LHCN-M2 (cell line): ENCODE measurements at places on chromosomes 12 and 14. TPM values are rescaled to one million over a fixed set of nuclear protein-coding genes. Genes with fewer than 3 reads are reported as not detected.

Gene GLIPR1L2
- total RNA-seq = 0.32 and 0.92 TPM in 2 replicates

Gene LRRIQ1
- total RNA-seq = 0.19 and 0.34 TPM in 2 replicates

DNA sequence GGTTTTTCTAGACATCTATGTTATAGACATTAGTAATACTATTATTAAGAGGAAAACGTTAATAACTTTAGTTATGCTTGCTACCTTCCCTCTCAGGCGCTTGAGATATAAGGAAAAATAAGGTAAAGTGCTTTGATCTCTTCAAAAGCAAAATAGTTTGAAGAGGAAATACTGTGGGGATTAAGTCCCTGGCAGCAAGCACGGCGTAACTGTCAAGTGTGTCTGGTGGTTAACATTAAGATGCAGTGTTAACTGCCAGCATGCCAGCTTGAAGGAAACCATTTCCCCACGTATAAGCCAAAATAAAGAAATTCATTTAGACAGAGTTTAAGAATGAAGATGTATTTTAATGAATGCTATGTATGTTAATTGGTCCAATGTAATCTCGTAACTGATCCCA, 31.8 kb downstream of the PELI2 start:
- no peak for DNase-seq

DNA sequence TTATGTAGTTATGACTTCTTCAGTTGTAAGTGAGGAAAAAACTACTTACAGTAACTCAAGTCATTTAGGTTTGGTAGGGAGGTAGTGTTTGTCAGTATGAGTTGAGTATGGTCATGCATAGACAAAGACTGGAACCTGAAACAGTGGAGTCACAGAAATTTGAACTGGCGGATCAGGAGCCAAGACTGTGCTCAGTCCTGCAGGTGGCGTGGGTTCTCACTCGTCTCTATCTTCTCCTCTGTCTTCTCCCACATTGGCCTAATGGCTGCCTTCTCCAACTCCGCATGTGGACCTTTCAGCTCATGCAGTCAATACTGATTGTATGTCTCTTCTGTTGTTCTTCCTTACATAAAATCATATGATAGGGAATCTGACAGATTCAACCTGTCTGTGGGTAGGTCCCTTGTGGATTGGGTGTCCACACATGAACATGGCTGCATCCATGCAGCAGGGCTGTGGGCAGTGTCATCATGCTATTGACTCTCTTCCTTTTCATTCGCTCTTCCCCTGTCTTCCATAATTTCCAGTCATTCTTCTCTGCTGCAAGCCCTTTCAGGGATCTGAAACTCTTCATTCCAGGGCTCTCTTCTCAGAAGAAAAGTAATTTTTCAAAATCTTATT, 78.8 kb upstream of the NEDD1 start:
- no peak for DNase-seq

Gene PLEK2
- 0.34 and 0.64 TPM in 2 replicates for total RNA-seq

Gene CLEC4C
- not detected in 2 replicates for total RNA-seq

Gene SELPLG
- 1.5 and 2.1 TPM in 2 replicates for total RNA-seq

- DNase-seq = peak; percentile 35
Measured at GRCh38 chr12:110582276-110583136, 612 bp downstream of the PPTC7 start.

DNA sequence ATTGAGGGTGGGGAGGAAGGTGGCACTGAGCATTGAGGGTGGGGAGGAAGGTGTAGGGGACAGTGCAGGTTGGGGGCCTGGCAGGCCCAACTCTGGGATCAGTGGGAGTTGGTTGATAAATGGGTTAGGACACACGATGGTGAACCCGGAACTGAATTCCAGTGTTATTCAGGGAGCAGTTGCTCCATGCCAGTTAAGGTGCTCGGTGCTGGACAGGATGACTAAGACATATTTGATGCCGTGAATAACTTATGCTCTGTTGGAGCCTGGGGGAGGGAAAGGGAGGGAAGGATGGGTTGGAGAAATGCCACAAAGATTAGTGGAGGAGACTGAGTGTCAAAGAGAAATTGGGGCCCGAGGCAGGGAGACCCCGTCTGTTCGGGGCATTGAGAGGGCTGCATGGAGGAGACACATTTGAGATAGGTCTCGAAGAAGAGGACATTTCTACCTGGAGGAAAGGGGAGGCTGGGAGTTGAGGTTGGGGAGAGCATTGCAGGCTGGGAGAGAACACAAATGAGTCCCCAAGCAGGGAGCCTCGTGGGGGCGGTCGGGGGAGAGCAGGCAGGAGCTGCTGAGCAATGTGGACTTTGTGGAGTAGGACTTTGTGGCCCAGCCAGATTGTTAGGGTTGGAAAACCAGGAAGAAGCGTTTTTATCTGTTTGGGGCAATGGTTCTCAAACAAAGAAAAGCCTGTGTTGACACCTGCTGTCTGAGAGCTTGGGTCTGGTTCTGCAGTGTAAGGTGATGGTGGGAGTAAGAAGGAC, 65.3 kb downstream of the IQSEC3 start:
- no peak for DNase-seq

DNA sequence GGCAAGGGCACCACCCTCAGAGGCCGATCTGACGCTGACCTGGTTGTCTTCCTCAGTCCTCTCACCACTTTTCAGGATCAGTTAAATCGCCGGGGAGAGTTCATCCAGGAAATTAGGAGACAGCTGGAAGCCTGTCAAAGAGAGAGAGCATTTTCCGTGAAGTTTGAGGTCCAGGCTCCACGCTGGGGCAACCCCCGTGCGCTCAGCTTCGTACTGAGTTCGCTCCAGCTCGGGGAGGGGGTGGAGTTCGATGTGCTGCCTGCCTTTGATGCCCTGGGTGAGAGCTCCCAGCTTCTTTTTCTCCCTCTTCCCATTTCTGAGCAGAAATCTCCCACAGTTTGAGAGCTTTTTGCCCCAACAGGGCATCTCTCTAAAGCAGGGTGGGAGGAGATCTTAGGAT, 1.8 kb downstream of the OAS1 start:
- no peak for DNase-seq

- DNase-seq = peak; percentile 38
Measured at GRCh38 chr12:65279369-65280112, 1.1 kb downstream of the MSRB3 start.

- DNase-seq = no peak
Measured at GRCh38 chr14:50303744-50304471, 8.1 kb downstream of the L2HGDH start.

DNA sequence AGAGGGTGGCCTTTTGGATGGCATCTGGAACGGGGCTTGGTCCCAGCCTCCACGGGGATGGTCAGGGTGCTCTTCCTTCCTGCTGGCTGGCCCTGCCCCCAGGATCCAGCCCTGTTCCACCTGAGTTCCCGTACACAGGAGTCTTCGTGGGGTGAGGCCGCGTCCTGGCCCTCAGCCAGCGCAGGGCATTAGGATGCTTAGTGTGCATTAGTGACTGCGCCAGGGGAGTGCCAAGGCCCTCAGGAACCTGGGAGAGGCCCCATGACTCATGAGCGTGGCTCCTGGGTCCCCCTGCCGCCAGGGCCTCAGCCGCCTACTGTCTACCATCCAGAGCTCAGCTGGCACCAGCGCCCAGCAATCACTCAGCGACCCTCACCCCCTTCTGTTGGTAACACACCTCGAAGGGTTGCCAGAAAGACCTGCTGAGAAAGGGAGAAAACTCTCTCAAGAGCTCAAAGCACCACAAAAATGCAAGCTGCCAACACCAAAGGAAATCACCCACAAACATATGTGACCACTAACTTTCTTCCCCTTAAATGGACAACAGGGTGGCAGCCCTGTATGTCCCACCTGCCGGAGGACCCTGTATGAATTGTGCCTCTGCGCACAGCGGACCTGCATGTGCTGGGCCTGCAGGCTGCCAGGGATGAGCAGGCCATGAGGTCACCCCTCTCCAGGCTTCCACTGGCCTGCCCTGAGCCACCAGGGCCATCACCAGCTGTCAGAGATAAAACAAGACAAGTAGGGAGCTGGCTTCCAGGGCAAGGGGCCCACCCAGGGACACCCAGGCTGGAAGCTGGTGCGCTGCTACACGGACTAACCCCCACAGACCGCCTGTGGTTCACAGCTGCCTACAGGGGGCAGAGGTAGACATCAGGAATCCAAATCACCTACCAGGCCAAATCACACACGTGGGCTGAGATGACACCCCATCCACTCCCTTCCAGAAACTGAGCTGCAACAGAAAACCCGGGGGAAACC, 28.7 kb downstream of the CCDC85C start:
- no peak for DNase-seq

- DNase-seq = peak; percentile 62
Measured at GRCh38 chr12:32920506-32921085, 24.0 kb upstream of the PKP2 start.

- no peak for DNase-seq
Measured at GRCh38 chr14:54637270-54638134, 70.6 kb downstream of the SAMD4A start.
